ENCODE measurements at places on chromosomes 13 and 19.

DNA sequence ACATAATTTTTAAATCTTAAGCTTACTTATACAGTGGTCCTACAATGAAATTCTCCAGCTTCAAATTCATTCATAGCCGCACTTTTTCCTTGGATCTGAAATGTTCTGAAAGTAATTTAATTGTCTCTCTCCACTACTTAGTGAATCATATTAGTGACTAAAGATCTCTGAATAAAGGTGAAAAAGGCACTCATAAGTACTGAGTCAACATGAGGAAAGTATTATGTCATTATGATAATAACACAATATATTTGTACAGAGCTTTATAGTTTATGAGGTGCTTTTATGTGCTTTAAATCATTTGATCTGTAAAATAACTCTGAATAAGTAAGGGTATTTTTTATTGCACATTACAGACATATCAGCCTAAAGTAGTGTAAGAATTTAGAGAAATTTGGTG lies 628.2 kb upstream of the SLITRK5 start:
- no peak for DNase-seq

DNA sequence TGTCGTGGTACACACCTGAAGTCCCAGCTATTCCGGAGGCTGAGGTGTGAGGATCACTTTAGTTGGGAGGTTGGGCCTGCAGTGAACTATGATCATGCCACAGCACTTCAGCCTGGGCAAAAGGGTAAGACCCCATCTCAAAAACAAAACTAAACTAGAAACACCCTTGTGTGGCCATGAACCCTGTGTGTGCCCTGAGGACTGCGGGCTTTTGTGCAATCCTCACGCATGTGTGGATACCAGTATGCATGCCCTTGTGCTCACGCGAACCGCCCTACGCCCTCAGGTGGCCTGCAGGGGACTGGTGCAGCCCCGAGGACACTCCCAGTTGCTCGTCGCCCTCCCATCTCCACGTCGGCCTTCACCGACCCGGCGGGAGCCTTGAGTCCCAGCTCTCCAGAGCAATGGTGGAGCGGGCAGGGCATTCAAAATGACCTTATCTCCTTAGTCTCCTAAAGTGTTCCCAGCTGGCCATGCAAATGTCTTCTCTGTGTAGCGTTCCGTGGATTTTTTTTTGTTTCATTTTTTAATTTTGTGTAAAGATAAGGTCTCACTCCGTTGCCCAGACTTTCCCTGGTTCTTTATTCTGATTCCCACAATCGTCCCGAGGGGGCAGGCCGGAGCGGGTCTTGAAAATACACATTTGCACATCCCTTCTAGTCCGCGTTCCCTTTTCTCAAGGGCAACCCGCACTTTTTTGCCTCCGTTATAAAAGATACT lies 868 bp upstream of the EGLN2 start:
- DNase-seq: peak; percentile 67

- DNase-seq: peak; percentile 61
Measured at GRCh38 chr13:110412132-110412914, 105.2 kb downstream of the COL4A2 start.

DNA sequence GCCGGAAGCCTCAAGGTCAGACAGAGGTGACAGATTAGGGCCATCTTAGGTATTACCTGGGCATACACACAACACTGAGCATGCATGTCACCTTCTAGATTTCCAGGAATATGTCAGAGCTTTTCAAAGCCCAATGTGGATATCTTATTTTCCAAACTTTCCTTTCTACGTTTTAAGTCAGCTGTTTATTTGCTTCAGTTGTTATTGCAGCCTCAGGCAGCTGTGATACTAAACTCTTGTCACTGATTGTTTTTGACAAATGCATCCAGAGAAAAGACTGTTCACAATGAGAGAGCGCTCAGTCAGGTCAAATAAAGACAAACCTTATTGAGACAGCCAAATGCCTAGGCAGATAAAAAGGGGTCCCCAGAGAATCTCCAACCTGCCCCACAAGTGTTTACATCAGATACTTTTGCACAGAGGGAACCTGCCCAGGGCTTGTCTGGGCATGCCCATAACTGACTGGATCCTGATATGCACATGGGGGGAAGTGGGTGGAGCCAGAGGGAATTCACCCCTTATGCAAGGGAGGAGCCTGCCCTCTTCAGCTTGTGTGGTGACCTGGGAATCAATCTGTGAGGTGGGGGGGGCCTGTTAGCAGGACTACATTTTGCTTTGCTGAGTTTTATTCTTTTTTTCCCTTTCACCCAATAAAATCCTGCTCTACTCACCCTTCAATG lies 28.5 kb downstream of the MED4 start:
- DNase-seq: no peak
